ENCODE measurements at places on chromosomes 16 and 17.
A peak's percentile ranks its signal among the peaks of the same experiment; 100 is the strongest.

DNA sequence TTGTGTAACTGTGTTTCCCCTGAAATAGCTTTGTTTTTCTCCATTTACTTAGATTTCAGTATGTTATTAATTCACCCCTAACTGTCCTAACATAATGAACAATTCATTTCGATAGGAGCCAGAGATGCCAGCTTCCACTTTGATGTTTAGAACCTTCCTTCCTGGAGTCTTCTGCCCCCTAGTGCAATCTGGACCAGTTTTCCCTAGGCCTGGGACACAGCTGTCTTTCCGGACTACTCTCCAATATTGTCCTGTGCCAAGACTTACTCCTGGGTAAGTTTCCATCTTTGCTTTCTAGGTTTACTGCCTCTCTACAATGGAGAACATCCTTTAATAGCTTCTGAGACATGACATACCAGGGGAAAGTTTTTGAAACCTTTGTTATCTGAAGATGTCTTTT lies 12.8 kb downstream of the RECQL5 start:
- DNase-seq, result no peak

GRCh38 chr16:84514874-84515835 lies 10.7 kb upstream of the MEAK7 start:
- peak; percentile 61 for DNase-seq

GRCh38 chr16:87410530-87410929 lies 18.4 kb downstream of the MAP1LC3B start:
- DNase-seq, result no peak

DNA sequence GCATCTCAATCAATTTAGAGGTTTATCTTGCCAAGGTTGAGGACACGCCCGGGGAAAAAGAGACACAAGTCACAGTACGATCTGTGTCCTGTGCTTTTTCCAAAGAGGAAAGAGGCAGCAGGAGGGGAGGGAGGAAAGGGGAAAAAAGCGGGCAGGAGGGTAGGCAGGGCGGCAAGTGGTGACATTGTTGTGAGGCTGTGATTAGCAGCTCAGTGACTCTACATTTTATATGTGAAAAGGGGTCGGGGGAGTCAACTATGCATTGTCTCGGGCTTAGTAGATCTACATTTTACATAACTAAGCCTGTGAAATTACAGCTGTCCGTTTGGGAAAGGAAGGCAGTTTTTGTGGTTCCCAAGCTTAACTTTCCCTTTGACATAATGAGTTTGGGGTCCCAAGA lies 22.2 kb upstream of the RIPOR1 start:
- no peak for DNase-seq

GRCh38 chr17:76955191-76955590 lies 87.0 kb downstream of the MGAT5B start:
- DNase-seq, result no peak

Measured in stimulated activated CD4-positive, alpha-beta T cell treated with anti-CD3 and anti-CD28 coated beads, Interleukin-15, amount 100 ng/mL, for 1 hour (primary cell).